ENCODE measurements at places on chromosomes 13 and 19.

- DNase-seq = no peak
These were observed 471.9 kb downstream of the KCTD12 start for GRCh38 chr13:76414320-76414719.

DNA sequence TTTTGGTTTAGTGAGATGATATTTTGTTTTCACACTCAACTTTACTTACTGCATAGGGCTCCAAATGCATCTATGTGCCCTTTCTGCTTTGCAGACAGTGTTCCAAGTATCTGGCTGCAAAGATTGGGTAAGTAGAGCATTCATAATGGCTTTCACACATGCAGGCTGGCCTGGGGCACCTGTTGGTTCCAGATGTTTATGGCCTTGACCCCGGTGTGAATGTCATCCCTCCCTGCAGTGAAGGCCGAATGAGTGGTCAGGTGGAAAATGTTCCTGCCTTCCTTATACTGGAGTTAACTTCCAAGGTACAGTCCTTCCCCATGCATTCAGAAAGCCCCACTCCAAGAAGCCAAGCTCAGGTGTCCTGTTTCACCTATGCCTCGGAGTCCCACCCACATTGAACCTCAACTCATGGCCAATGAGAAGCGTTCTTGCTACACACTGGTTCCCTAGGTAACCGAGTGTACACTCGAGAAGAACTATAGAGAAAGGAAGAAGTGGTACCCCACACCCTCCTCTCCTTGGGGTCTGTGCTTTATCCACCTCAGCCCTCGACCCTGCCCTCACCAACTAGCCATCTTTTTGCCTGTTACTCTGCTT is 23.0 kb upstream of the ZNF536 start:
- DNase-seq = no peak

DNA sequence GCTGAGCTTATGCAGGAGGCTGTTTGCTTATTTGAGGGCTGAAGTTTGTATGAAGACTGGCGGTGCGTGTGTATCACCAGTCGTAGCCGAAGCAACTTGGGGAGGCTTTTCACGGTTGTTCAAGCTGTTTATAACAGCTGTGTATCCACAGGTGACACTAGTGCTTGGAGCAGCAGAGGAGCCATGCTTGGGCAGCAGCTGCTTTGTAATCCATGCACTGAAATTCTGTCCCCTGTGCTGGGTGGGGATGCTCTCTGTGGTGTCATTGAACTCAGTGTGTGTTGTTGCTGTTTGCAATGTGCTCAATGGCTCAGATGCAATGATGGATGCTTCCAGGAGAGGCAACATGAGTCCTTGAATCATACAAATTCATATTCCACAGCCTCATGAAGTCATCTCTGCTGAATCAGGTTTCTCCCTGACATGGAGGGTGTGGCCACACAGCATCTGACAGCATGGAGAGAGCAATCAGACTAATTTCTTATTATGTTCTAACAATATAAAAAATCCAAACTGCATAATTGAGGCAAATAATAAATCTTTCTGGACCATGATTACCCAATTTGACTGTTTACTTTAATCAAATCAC is 18.8 kb upstream of the GTF3A start:
- no peak for DNase-seq

- DNase-seq = peak; percentile 37
These were observed 43.8 kb downstream of the DCT start for GRCh38 chr13:94435604-94436226.

GRCh38 chr19:374183-374885 is 29.7 kb upstream of the MIER2 start:
- no peak for DNase-seq

DNA sequence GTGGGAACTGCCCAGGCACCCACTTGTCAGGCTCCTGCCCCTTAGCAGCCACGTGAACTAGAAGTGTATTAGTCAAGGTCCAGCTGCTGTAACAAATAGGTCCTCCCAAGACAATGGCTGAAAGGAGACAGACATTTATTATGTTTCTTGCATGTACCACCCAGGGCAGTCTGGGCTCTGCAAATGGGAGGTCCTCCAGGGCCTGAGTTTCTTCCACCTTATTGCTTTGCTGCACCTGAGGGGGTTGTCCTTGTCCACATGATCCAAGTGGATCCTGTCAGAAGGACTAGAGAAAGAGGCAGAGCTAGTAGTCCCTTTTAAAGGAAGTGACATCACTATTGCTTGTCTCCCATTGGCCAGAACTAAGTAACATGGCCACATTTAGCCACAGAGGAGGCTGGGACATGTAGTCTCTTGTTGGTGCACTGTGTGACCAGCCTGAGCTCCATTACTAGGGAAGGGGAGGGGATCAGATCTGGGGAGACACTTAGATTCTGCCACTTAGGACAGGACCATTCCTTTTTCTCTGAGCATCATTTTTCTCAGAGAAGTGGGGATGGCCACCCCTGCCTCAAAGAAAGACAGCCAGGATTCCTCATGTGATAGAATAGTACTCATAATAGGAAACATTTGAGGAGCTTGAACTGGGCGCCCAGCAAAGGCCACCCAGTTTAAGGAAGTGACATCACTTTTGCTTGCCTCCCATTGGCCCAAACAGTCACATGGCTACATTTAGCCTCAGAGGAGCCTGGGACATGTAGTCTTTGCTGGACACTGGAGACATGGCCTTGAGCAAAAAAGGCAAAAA is 15.1 kb downstream of the CC2D1A start:
- peak; percentile 25 for DNase-seq

DNA sequence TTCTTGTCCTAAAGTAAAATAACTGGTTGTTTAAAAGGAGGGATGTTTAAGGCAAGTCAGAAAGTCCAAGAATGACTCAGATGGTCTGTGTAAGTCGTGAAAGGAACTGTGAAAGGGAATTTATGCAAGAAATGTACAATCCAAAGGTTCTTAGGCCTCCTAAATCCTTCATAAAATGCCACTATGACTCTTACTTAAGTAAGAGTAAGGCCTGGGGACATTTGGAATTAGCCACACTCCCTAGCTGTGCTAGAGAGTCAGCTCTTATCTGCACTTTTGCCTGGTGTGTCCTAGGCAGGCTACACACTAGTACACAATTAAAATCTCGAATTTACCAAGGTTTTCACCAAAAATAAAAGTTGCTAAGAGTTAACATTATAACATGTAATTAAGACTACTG is 686.9 kb downstream of the UQCRFS1 start:
- DNase-seq = no peak

DNA sequence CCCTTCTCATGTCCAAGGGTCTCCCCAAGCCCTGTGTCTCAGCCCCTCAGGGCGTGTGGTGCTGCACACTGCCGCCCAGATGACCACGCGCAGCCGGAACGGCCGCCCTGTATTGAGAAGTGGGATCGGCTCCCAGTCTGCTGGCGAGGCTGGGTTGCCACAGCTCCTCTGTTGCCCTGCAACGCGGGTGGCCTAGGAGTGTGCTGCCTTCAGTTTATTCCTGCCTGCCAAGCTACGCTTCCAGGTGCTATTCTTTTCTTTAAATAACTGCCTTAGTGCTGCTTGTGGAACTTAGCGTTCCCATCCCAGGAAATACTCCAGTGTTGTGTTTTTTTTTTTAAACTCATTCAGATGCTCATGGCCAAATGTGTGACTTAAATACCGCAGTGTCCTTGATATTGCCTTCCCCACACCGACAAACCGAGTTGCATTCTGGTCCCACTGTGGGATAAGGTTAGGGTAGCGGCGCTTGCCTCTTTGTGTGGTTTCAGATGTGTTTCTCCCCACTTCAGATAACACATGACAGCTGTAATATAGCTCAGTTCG is 16.6 kb downstream of the ACTN4 start:
- no peak for DNase-seq

DNA sequence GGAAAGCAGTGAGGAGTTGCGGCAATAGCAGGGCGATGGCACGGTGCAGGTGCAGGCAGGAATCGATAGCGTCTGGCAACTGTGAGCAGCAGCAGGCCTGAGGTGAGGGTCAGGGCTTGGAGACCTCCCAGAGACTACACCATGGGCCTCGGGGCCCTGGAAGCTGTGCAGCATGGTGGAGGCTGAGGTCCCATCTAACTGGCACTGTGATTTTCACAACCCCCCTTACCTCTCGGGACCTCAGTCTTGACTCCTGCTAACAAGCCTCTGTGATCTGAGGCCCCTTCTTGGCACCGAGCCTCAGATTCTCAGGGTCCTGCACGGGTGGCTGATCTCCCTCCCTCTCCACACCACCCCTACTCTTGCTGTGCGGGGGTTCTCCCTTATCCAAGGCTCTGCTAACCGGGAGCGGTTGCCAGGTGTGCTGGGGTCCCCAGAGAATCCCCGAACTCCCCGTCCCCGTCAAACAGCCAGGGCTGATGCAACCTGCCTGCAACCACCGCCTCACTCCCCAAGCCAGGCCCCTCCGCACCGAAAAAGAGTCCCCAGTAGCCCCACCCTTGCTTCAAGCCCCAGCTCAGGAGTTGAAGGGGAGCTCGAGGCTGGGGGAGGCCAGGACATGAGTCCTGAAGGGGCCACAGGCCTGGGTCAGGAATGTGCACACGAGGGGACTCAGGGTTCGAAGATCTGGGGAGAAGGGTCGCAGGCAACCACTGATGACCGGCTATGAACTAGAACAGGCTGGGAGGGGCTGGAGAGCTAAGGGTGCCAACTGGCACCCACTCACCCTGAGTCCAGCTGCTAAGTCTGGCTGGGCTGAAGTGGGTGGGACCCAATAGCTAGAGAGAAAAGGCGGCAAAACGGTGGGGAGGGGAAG is 4.8 kb upstream of the ATF5 start:
- no peak for DNase-seq

DNA sequence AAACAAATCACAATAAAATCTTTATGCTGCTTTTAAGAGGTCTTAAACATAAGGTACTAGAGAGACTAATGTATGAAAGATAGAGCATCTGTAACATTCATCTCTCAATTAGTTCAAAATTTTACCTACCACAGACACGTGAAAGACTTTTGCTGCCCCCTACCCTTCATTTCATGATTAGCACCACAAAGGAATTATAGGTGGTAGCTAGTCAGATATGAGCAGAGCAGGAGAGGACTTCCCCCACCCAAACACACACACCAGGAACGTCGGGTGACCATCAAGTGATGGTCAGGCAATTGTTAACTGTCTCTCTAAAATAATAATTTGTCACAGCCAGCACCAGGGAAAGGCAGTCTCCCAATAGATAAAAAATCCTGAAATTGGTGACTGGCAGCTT is 1531.7 kb upstream of the SPRY2 start:
- DNase-seq = no peak

DNA sequence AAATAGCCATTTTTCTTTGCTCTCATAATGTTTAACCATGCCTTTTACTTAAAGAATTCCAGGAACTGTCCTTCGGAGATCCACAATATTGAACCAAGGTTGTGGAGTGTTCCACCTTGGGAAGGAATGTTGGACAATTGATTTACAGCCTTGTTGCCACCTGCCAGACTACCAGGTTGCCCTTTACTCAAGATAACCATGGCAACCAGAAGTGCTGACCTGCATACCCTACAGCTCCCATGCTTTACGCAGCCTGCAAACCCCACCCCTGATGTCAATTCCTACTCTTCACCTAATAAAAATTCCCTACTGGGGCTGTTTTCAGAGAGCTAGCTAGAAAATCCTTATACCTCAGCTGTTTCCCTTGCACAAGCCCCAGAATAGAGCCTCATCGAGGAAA is 151.0 kb upstream of the RXFP2 start:
- DNase-seq = no peak

GRCh38 chr19:10450853-10451609 is 30.7 kb downstream of the PDE4A start:
- no peak for DNase-seq

DNA sequence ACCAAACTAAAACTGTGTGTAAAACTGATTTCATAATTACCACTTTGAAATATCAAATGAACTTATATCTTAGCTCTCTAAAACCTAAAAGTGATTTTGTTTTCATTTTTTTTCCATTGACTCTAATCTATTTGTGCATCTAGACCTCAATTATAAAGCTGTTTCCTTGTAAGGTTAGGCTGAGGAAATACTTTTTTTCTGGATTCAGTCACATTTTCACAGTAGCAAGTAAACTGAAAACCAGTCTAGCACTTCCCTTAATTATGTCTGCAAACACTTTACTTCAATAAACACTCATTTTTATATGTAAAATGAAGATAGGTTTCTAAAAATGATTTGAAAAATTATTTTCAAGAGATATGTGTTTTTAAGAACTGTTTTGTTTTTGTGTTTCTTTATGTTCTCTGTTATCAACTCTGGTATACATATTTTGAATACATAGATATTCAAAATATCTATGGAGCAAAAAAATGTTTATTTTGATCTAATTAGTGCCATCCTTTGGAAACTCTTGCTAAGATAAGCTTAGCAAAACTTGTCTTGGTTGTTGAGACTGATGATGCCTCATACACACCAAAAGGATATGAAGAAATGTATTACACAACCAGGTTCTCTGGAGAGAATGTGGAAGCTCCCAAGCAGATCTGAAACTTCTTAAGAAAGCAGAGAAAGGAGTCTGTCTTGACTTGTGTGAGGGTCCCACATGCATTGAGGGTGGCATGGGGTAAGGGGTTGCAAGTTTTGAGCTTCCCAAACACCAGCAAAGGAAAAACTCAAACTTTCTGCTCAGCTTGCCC is 1887.4 kb downstream of the PCDH9 start:
- no peak for DNase-seq

- DNase-seq = no peak
These were observed 6.6 kb upstream of the ARHGEF18 start for GRCh38 chr19:7342143-7342542.

GRCh38 chr13:113775451-113776145 is 16.6 kb downstream of the TMEM255B start:
- DNase-seq = no peak

DNA sequence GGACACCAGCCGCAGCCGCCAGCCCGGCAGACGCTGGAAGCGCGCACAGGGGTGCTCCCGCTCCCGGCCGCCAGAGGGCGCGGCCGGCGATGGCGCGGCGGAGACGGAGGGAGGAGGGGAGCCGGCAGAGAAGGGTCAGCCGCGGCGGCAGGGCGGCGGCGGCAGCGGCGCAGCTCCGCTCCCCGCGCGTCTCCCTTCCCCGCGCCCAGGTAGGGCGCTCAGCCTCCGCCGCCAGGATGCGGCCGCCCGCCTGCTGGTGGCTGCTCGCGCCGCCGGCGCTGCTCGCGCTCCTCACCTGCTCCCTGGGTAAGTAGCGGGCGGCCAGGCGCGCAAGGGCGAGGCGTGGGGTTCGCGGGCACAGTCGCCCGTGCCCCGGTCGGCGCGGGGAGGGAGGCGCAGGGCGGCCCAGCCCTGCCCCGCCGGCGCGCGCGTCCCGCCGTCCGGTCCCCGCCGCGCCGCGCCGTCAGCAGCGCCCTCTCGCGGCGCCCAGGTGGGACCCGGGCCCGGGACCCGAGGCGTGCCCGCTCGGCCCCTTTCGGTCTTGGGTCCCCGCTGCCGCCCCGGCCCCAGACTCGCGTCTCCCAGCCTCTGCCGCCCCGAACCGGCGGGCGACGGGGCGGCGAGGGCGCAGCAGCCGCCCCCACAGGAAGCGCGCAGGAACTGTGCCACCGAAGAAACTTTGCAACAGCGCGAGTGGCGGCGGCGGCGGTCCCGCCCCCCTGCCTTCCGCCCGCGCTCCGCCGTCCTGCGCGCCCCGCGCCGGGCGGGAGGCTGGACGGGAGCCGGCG is at the start of gene B3GLCT:
TSS of gene B3GLCT (plus strand) at position 127 of the 788 bp plus-strand sequence. CDS start at position 237, 110 bp downstream.
- peak; percentile 59 for DNase-seq

- DNase-seq = no peak
These were observed 27.0 kb upstream of the ZNF726 start for GRCh38 chr19:23887642-23888041.
